ENCODE measurements at places on chromosomes 7 and 10. TPM values are rescaled to one million over a fixed set of nuclear protein-coding genes. Genes with fewer than 3 reads are reported as not detected.

ASB4 gene
- total RNA-seq = 0.79 TPM

VIPR2 gene
- not detected for total RNA-seq

CBX3 gene
- total RNA-seq = 39.4 TPM

SPDYE2 gene
- 0.30 TPM for total RNA-seq

NPFFR1 gene
- total RNA-seq = not detected

ATOH7 gene
- not detected for total RNA-seq

CTNNA3 gene
- 1.4 TPM for total RNA-seq

SPDYE11 gene
- total RNA-seq = not detected

IFIT1 gene
- 8.6 TPM for total RNA-seq

PON1 gene
- total RNA-seq = 677 TPM

HSPB1 gene
- total RNA-seq = 216 TPM

HYAL4 gene
- total RNA-seq = not detected

GSTO2 gene
- total RNA-seq = 2.3 TPM

MYL10 gene
- not detected for total RNA-seq

SUN3 gene
- not detected for total RNA-seq

ZNF777 gene
- 6.6 TPM for total RNA-seq

NEUROG3 gene
- not detected for total RNA-seq

ADAM8 gene
- total RNA-seq = 8.8 TPM

VWA2 gene
- not detected for total RNA-seq

DPP6 gene
- total RNA-seq = not detected

HOGA1 gene
- total RNA-seq = 92.9 TPM

DEPP1 gene
- total RNA-seq = 94.6 TPM

PIP gene
- total RNA-seq = not detected

H2BK1 gene
- total RNA-seq = not detected

TMEM139 gene
- total RNA-seq = 15.0 TPM

ERCC6 gene
- 16.8 TPM for total RNA-seq

TMEM196 gene
- total RNA-seq = not detected

ASB15 gene
- total RNA-seq = not detected

PRSS37 gene
- total RNA-seq = not detected

TAS2R3 gene
- 0.50 TPM for total RNA-seq

HECW1 gene
- total RNA-seq = 0.87 TPM

SEMA3E gene
- total RNA-seq = 0.06 TPM

PRR15 gene
- not detected for total RNA-seq

LIPJ gene
- 0.12 TPM for total RNA-seq
